ENCODE measurements at places on chromosomes 6 and 20. TPM values are rescaled to one million over a fixed set of nuclear protein-coding genes. Genes with fewer than 3 reads are reported as not detected.

GRCh38 chr6:43995137-43995536, 132.1 kb downstream of the MRPL14 start:
- no peak for DNase-seq

GRCh38 chr6:150001295-150002008, 23.9 kb downstream of the RAET1L start:
- no peak for DNase-seq

GRCh38 chr20:3622406-3622805, 40.8 kb downstream of the GFRA4 start:
- DNase-seq = no peak

DNA sequence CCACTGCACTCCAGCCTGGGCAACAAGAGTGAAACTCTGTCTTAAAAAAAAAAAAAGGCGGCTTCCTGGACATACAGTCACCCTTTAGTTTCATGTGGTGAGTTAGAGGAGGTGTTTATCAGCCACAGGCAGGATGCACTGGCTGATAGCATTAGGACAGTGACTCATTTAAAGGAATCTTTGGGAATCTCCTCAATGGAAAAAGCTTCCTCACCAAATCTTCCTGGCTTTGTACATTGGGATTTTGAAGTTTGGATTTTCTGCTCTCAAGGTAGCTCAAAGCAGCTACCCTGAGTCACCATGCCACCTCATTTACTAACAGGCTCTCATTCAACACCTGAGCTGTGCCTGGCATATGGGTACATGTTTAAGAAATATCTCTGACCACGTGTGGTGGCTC, 20.2 kb downstream of the PRPH2 start:
- DNase-seq = no peak

DNA sequence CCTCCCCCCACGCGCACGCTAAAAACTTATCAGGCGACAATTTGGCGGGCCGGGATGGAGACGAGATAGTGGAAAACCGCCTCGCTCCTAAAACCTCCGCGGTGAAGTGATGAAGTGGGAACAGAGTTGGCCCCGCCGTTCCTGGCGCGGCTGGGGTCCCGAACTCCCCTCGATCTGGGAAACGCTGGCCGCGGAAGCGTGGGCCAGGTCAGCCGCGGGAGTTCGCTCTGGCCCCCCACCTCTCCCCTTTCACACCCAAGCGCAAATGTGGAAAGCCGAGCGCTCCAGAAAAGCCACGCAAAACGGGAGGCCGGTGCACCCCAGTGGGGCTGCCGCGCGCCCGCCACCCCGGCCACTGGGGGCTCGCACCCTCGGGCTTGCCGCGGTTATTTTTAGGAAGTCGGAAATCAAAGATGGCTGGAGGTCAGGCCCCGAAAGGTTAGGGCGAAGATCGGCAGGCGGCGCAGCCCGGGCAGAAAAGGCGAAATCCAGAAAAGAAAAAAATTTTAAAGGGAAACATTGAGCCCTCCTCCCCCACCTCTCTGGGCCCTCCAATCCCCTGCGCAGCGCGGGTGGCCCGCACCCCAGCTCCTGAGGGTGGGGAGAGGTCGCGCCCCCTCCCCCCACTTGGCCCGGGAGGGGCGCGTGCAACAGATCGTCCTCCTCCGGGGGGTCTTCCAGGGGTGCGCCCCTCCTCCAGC, 1.0 kb downstream of the SALL4 start:
- no peak for DNase-seq

- no peak for DNase-seq
Measured at GRCh38 chr20:37316116-37316774, 26.8 kb downstream of the MANBAL start.

GRCh38 chr6:158010591-158011477, 29.2 kb downstream of the SYNJ2 start:
- no peak for DNase-seq

- no peak for DNase-seq
Measured at GRCh38 chr20:12265662-12266061, 348.0 kb downstream of the BTBD3 start.

- no peak for DNase-seq
Measured at GRCh38 chr6:137848672-137849071, 18.4 kb upstream of the TNFAIP3 start.

DNA sequence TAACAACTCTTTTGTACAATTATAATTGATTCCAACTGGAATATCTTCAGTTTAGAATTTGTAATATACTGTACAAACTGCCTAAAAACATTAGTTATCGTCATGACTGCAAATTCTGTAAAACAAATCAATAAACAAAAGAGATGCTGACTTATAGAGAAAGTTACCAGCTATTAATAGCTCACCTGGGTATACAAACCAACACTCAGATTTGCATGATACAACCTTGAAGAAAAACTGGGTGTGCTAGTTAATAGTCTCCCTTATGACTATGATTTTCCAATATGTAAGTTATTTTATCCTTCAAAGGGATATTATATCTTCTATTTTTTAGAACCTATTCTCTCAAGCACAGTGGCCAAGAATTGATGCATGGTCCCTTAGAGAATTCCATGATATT, 698.5 kb downstream of the FRK start:
- DNase-seq = no peak

DNA sequence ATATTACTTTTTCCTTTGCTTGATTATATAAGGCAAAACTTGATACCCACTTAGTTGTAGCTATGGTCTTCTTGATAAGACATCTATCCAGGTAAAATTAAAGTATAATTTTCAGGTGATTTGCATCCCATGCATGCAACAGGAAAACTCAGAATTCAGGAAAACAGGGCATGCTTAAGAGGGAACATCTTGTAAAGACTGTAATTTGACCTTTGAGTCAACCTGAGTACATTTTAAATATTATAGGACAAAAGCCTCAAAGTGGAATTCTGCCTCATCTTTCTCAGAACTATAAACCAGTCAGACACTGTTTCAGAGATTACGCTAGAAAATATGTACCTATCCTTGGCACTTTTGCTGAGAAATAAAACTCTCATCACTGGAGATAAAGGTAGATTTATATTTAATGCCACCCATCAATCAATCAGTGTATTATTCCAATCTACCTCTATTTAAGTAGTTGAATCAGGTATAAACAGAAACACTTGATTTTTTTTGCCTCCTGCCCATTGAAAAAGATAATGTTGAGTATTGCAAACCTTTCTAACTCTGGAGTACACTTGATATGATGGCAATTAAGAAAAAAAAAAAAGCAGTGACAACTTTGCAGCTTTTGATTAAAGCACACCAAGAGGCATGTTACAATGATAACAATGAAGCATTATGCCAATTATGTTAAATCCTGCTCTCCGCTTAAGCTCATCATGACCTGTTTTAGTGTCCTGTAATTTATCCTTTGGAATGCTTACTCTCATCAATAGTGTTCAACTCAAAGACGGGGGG, 2.8 kb downstream of the CITED2 start:
- DNase-seq = no peak

GRCh38 chr6:46867411-46867810, 54.3 kb downstream of the ADGRF5 start:
- DNase-seq = no peak

DNA sequence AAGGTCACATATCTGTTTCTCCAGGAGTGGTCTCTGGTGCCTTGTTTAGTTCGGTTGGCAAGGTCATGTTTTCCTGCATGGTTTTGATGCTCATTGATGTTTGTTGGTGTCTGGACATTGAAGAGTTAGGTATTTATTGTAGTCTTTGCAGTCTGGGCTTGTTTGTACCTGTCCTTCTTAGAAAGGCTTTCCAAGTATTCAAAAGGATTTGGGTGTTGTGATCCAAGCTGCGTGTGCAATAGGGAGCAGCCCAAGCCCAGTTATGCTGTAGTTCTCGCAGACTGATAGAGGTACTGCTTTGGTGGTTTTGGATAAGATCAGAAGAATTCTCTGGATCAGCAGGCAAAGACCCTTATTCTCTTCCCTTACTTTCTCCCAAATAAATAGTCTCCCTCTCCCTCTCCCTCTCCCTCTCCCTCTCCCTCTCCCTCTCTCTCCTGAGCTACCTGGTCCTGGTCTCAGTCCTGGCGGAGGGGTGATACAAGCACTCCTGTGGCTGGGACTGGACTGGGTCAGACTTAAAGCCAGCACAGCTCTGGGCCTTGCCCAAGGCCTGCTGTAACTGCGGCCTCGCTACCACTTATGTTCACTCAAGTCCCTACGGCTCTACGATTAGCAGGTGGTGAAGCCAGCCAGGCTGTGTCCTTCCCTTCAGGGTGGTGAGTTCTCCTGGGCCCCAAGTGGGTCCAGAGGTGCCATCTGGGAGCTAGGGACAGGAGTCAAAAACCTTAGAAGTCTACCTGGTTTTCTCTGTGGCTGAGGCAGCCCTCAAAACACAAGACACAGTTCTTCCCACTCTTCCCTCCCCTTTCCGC, 27.3 kb upstream of the GRM4 start:
- no peak for DNase-seq

- no peak for DNase-seq
Measured at GRCh38 chr20:33433465-33434234, 9.9 kb downstream of the SNTA1 start.

The MLIP gene
- 4.3 TPM for total RNA-seq

The CCR6 gene
- 0.57 TPM for total RNA-seq

The SLC16A10 gene
- total RNA-seq = 0.15 TPM

The OR12D2 gene
- total RNA-seq = not detected

The ACTL10 gene
- total RNA-seq = 3.0 TPM

The SLC12A5 gene
- total RNA-seq = not detected

The FAM162B gene
- total RNA-seq = 2.5 TPM

Measured in esophagus squamous epithelium (tissue), 5 donors.